Amniotic stem cell (primary cell): ENCODE measurements at places on chromosomes 11 and 22.

- DNase-seq, result no peak
These were observed 14.7 kb upstream of the PTS start for GRCh38 chr11:112211536-112211935.

GRCh38 chr11:66973956-66974580 is 1.0 kb upstream of the C11orf86 start:
- no peak for DNase-seq

GRCh38 chr11:86639137-86639536 is 33.3 kb downstream of the ME3 start:
- no peak for DNase-seq

DNA sequence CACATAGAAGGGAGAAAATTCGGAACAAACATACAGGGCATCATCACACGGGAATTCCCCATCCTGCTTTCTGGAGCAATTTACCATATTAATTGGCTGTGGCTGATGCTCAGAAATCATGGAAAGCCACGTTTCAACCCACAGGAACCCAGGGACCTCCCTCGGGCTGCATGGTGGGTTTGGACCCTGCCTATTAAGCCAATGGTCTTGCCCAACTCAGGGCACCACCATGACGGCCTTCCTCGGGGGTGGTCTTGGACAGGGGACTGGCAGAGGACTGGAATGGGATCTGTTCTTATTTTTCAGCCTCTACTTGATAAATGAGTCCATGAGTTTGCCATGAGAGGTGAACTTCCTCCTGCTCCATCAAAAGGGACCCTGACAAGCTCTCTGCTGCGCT is 374.0 kb downstream of the SHANK2 start:
- no peak for DNase-seq

- no peak for DNase-seq
These were observed 684.3 kb upstream of the RAG2 start for GRCh38 chr11:37282367-37282766.

DNA sequence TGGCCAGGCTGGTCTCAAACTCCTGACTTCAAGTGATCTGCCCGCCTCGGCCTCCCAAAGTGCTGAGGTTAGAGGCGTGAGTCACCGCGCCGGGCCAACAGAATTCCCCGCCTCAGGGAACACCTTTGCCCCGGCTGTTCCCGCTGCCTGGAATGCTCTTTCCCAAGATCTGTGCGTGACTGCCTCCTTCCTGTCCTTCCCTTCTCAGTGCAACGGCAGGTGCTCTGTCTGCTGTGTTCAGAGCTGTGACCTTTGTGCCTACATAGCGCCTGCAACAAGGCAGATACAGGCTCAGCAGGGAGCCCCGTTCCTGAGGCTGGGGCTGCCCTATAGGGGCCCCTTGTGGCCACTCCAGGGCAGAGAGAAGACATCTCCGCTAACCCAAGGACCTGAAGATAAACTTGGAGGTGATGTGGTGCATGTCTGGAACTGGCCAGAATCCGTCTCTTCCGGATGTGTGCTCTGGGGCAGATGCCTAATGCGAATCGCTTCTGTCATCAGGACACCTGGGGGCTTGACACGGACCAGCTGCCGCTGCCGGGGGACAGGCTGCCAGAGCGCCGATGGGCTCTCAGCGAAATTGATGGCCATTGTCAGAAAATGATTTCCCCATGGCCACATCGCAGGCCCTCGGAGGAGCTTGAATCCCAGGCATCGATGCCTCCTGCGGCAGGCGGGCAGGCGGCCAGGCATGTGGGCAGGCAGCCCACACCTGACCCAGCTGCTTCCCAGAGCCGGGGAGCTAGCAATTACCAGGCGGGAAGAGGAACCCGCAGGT is 43.5 kb upstream of the TCF20 start:
- no peak for DNase-seq

DNA sequence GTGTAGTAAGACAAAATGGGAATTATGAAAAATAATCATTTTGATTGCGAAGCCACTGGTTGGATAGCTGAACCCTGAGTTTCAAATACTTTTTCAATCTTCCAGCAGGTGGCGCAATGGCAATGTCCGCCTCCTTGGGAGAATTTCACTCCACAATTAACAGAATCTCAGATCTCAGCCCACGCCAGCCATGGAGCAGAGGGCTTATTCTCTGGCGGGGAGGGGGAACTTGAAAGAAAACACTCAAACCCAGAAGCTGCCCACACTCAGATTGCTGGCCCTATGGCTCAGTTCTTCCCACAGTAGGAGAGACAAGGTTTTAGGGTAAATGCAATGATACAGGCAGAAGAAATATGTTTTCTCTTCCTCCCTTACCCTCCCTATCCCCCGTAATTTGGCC is 38.7 kb upstream of the RCN1 start:
- DNase-seq, result peak; percentile 46

DNA sequence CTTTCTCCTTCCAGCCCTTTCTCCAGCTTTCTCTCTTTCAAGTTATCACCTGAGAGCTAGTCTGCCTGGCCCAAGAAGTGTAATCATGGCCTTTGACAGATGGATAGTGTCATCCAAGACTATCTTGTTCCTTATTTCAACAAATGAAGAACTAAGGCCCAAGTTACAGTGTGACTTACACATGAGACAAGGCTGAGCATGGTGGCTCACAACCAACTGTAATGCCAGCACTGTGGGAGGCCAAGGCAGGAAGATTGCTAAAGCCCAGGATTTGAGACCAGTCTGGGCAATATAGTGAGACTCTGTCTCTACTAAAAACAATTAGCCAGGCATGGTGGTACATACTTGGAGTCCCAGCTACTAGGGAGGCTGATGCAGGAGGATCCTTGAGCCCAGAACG is 3.7 kb upstream of the RANGAP1 start:
- no peak for DNase-seq

GRCh38 chr11:17934194-17934593 is 78.7 kb downstream of the SERGEF start:
- DNase-seq, result no peak

GRCh38 chr22:17802822-17803221 is 28.6 kb upstream of the BID start:
- DNase-seq, result no peak

GRCh38 chr22:36894266-36894665 is 19.2 kb upstream of the CSF2RB start:
- DNase-seq, result no peak

GRCh38 chr11:21321072-21321471 is 651.7 kb downstream of the NELL1 start:
- DNase-seq, result no peak

- DNase-seq, result no peak
These were observed 5.2 kb upstream of the MAP6 start for GRCh38 chr11:75673977-75674582.

DNA sequence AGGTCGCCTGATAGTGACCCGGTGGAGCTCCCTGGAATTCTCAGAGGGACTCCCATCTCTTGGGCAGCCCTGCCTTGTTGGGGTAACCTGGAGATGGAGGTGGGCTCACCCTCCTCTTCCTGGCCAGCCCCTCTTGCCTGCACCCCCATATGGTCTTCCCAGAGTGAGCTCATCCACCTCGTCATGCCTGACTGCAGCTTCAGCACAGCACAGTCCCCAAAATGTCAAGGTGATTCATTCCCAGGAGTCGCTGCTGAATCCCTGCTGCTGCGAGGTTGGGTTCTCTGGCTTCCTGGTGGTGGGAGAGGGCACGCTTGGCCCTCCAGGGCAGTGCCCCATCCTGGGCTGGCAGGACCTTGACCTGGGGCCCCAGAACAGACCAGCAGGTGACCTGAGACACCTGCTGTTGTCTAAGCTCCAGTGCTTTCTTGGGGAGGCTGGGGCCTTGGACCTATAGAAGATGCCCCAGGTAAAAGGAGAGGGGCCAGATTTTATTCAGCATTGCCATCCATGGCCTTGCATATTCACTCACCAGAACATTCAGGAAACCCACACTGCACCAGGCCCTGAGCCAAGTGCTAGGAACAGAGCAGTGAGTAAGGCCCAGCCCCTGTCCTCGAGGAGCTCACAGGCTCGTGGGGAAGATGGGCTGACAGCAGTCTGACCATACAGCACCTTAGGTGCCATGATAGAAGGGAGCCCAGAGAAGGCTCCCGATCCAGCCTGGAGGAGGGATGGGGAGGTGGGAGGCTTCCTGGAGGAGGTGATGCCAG is 72.9 kb downstream of the CACNA1I start:
- no peak for DNase-seq

DNA sequence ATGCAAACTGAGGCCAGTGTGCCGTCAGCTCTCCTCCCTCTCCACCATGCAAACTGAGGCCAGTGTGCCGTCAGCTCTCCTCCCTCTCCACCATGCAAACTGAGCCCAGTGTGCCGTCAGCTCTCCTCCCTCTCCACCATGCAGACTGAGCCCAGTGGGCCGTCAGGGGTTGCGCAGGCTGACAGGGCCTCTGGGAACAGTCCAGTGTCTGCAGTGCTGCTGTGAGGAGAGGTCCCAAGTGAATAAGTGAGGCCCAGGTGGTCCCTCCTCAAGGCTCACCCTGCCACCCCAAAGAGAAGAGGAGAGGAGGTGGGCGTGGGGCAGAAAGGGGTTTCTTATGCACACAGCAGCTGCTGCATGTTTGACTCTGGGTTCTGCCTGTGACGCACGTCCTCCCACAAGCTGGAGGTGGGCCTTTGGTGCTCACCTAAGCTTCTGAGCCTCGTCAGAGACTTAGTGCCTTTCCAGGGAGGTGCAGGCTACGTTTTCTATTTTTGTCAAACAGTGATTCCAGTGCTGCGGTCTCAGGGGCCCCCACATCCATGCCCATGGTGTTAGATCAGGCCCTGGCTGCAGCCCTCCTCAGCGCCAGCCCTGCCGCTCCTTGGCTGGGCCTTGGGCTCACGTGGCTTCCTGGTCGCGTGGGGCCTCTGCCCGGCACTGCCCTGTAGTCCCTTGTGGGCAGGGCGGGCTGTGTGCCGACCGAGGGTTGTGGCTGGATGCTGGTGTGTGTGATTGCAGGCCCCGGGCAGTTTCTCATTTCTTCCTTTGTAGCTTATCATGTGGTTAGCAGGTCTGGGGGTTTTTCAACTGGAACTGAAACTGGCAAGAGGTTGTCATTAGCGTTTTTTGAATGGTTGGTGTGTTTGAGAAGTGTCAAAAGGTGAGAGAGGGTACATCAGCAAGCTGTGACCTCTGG is 7.1 kb downstream of the TPCN2 start:
- no peak for DNase-seq

DNA sequence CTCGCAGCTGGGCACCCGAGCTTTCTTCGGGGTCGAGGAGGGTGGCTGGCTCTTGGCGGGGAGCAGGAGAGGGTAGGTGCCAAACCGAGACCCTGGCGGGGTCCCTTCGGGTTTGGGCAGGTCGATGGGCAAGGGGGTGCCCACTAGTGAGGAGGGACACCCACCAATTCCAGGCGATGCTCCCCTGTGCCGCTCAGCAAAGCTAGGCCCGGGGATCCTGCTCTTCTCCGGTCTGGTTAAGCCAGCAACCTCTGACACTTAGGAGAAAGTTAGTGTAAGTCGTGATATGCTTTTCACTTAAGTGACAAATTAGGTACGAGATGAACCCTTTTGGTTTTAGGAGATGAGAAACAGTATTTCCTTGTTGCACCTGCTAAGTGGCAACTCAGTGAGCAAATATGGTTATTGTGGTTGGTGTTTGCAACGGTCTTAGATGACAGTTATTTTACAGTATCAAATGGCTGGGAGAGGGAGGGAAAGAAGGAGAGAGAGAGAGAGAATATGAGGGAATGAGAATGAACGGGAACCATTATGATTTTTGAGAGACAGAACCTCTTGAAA is 565 bp downstream of the NUCB2 start:
- peak; percentile 16 for DNase-seq

GRCh38 chr11:61947486-61948210 is 2.5 kb upstream of the BEST1 start:
- peak; percentile 77 for DNase-seq

- DNase-seq, result no peak
These were observed 13.4 kb upstream of the TPCN2 start for GRCh38 chr11:69035150-69035945.
